Stomach (tissue), 19 donors: ENCODE measurements at places on chromosomes 5 and 9. TPM values are rescaled to one million over a fixed set of nuclear protein-coding genes. Genes with fewer than 3 reads are reported as not detected.

- peak overlapping the region; percentile 58 for H3K27ac ChIP-seq
- peak; percentile 76 for DNase-seq
- H3K4me1 ChIP-seq, result peaks cover 40% of the 10 kb centered on the region
- no peaks in the 10 kb centered on the region for H3K36me3 ChIP-seq
- peak overlapping the region; percentile 37 for H3K4me3 ChIP-seq
- no peaks in the 10 kb centered on the region for H3K27me3 ChIP-seq
Observed at GRCh38 chr9:121566481-121567465, 67.1 kb upstream of the GGTA1 start.

DNA sequence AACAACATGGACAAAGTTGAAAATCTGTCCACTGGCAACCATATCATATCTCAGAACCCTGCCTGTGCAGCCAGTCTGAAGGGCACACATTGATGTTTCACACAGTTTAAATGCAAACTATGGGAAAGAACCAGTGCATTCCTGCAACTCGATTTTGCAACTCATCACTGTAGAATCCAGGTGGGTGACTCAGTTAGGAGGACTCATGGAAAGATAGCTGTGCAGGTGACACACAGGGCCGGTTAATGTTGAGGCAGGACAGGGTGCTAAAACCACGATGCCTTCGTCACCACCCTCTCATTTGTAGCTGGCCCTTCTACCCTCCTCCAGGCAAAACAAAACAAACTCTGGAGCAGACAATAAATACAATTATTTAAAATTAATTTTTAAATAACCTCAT is 62.8 kb downstream of the TLE1 start:
- no peak overlapping the region for H3K27ac ChIP-seq
- peaks cover 13% of the 10 kb centered on the region for H3K36me3 ChIP-seq
- H3K4me3 ChIP-seq, result no peak overlapping the region
- no peaks in the 10 kb centered on the region for H3K27me3 ChIP-seq
- H3K4me1 ChIP-seq, result peaks cover 7% of the 10 kb centered on the region

- DNase-seq, result peak; percentile 79
- H3K27me3 ChIP-seq, result no peaks in the 10 kb centered on the region
- H3K4me3 ChIP-seq, result no peak overlapping the region
- peaks cover 67% of the 10 kb centered on the region for H3K4me1 ChIP-seq
- no peaks in the 10 kb centered on the region for H3K36me3 ChIP-seq
Observed at GRCh38 chr9:130450344-130451003, 5.7 kb downstream of the ASS1 start.

DNA sequence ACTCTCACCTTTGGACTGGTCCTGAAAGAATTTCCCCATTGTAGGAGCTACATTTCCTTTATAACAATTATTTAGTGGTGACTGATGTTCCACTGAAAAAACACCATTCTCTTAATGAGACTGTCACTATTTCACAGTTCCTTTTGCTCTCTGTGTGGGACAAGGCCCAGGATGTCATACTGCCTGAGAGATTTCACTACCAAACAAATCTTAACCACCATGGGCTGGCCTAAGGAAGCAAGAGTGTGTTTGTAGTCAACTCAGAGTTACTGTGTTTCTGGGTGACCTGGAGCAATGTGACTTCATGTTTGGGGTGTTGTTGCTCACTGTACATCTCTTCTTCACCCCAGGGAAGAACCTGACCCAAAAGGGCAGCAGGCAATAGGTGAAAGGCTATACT is 50.1 kb upstream of the ZNF608 start:
- no peak overlapping the region for H3K27ac ChIP-seq
- no peaks in the 10 kb centered on the region for H3K4me1 ChIP-seq
- no peak for DNase-seq
- no peaks in the 10 kb centered on the region for H3K27me3 ChIP-seq
- H3K4me3 ChIP-seq, result no peak overlapping the region
- no peaks in the 10 kb centered on the region for H3K36me3 ChIP-seq

- H3K4me3 ChIP-seq, result no peak overlapping the region
- DNase-seq, result no peak
- H3K36me3 ChIP-seq, result no peaks in the 10 kb centered on the region
- H3K27me3 ChIP-seq, result no peaks in the 10 kb centered on the region
Observed at GRCh38 chr5:131999441-132000240, 11.8 kb downstream of the ACSL6 start.

- no peaks in the 10 kb centered on the region for H3K36me3 ChIP-seq
- H3K27me3 ChIP-seq, result no peaks in the 10 kb centered on the region
- no peak overlapping the region for H3K4me3 ChIP-seq
- no peak for DNase-seq
- peaks cover 17% of the 10 kb centered on the region for H3K4me1 ChIP-seq
- H3K27ac ChIP-seq, result no peak overlapping the region
Observed at GRCh38 chr5:169649486-169649885, 12.4 kb downstream of the DOCK2 start.

- H3K4me3 ChIP-seq, result no peak overlapping the region
- no peaks in the 10 kb centered on the region for H3K27me3 ChIP-seq
- no peak overlapping the region for H3K27ac ChIP-seq
- DNase-seq, result no peak
- H3K36me3 ChIP-seq, result no peaks in the 10 kb centered on the region
- peaks cover 32% of the 10 kb centered on the region for H3K4me1 ChIP-seq
Observed at GRCh38 chr9:125767349-125767748, 20.2 kb downstream of the PBX3 start.

GRCh38 chr5:4896328-4896727 is 243.8 kb upstream of the ADAMTS16 start:
- no peak overlapping the region for H3K4me3 ChIP-seq
- H3K27ac ChIP-seq, result no peak overlapping the region
- H3K4me1 ChIP-seq, result no peaks in the 10 kb centered on the region
- H3K27me3 ChIP-seq, result peaks cover 6% of the 10 kb centered on the region

DNA sequence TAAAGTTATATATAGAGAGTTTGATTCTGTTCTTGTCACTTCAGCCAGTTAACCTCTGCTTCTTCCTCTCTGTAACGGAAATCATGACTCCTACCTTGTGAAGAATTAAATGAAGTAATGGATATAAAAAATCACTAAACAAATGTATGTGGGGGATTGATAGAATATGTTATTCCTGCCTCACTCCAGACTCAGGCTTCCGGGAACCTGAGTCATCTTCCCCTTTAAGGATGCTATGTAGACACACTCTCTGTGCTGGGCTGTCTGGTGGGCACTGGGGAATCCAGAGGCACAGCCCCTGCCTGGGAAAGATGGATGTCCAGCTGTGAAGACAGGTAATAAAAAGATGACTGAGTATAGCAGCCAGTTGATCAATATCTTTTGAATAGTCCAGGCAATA is 77.4 kb downstream of the ZNF618 start:
- H3K36me3 ChIP-seq, result no peaks in the 10 kb centered on the region
- no peaks in the 10 kb centered on the region for H3K27me3 ChIP-seq
- H3K4me3 ChIP-seq, result no peak overlapping the region
- H3K4me1 ChIP-seq, result peaks cover 10% of the 10 kb centered on the region
- DNase-seq, result no peak
- H3K27ac ChIP-seq, result no peak overlapping the region

- no peak overlapping the region for H3K27ac ChIP-seq
- DNase-seq, result peak; percentile 37
- H3K36me3 ChIP-seq, result no peaks in the 10 kb centered on the region
- H3K27me3 ChIP-seq, result no peaks in the 10 kb centered on the region
Observed at GRCh38 chr5:136080113-136080482, 51.3 kb downstream of the TGFBI start.

GRCh38 chr5:120298981-120299380 is 165.1 kb upstream of the PRR16 start:
- DNase-seq, result no peak
- H3K27me3 ChIP-seq, result no peaks in the 10 kb centered on the region
- H3K4me3 ChIP-seq, result no peak overlapping the region
- no peaks in the 10 kb centered on the region for H3K36me3 ChIP-seq
- no peaks in the 10 kb centered on the region for H3K4me1 ChIP-seq
- H3K27ac ChIP-seq, result no peak overlapping the region

DNA sequence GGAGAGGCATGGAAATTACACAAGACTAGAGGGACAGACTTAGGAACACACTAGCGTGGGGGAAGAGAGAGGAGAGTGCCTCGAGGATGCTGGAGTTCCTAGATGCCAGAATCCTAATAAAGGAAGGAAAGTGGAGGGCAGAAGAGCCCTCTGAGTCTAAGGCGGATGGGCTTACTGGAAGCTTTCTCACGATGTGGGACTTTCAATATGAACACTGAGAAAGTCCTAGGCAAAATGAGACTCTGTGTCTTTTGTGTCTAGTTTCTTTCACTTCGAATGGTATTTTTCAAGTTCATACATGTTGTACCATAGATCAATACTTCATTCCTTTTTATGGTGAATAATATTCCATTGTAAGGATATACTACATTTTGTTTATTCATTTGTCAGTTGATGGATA is 239.4 kb downstream of the NSG2 start:
- DNase-seq, result no peak
- no peak overlapping the region for H3K27ac ChIP-seq
- H3K4me1 ChIP-seq, result no peaks in the 10 kb centered on the region
- H3K27me3 ChIP-seq, result no peaks in the 10 kb centered on the region

DNA sequence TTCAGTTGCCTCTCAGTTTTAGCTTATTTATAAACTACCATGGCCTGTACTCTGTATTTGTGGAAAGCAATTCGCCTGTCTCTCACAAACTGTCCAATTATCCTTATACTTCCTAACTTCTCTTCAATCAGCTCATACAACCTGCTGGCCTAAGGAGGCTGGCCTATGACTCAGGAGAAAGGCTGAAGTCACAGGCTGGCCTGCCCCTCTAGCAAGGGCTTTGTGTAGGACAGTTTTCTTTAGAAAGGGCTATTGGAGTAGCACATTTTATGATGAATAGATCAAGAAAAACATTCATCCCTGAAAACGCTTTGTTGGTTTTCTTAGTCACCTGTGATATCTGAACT is 988.7 kb upstream of the ARRDC3 start:
- no peaks in the 10 kb centered on the region for H3K27me3 ChIP-seq
- no peaks in the 10 kb centered on the region for H3K4me1 ChIP-seq
- no peak overlapping the region for H3K4me3 ChIP-seq

- H3K36me3 ChIP-seq, result no peaks in the 10 kb centered on the region
- DNase-seq, result peak; percentile 62
- peak overlapping the region; percentile 100 for H3K27ac ChIP-seq
- no peaks in the 10 kb centered on the region for H3K27me3 ChIP-seq
Observed at GRCh38 chr9:91426123-91426745, 2.6 kb upstream of the NFIL3 start.

- H3K27me3 ChIP-seq, result no peaks in the 10 kb centered on the region
- H3K4me1 ChIP-seq, result no peaks in the 10 kb centered on the region
- no peak overlapping the region for H3K4me3 ChIP-seq
- DNase-seq, result peak; percentile 97
- H3K27ac ChIP-seq, result no peak overlapping the region
Observed at GRCh38 chr9:109817846-109818472, 38.0 kb downstream of the PALM2AKAP2 start.

DNA sequence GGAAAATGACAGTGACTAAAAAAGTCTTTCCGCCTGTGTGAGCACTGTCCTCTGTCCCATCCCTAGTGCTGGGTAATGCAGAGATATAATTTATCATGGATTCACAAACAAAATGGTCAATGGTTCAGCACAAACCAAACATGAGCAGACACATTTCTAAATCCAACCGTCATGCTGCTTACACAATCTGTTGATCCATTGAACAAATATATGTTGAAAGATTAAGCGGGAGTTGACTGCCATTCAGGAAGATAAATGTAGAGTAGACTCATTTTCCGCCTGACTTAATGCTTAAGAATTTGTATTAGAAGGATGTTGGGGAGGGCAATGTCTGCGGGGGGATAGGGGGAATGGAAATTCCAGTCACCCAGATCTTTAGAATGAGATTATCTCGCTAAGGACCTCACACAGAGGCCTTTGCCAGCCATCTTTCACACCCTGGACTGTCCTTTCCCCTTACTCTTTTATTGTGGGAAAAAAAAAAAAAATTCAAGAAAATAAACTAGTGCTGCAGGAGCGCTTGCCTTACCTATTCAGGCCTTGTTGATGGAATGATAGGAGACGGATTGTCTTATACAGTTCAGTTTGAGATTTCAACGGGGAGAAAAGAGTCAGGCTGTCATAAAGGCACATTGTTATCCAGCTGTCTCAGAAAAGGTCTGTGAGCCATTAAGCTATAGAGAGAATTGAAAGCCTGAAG is 153.7 kb downstream of the TLE1 start:
- H3K4me3 ChIP-seq, result no peak overlapping the region
- no peaks in the 10 kb centered on the region for H3K36me3 ChIP-seq
- H3K27me3 ChIP-seq, result no peaks in the 10 kb centered on the region
- peaks cover 11% of the 10 kb centered on the region for H3K4me1 ChIP-seq

DNA sequence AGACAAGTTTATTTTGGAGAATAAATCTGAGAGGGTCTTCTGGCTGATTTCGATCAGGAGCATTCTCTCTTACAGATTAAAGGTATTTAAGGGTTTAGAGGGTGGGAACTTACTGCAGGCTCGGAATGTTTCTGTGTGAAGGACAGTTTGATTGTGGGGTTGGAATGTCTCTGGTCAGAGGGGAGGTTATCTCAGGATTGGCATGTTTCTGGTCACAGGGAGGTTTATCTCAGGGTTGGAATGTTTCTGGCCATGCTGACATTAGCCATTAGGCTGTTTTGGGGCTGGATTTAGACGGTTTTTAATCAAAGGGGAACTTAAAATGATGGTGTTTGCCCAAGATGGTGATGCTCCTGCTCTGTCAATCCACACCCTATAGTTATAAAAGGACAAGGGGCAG is 95.2 kb downstream of the SLCO4C1 start:
- no peak overlapping the region for H3K27ac ChIP-seq
- no peak overlapping the region for H3K4me3 ChIP-seq
- no peaks in the 10 kb centered on the region for H3K36me3 ChIP-seq
- H3K27me3 ChIP-seq, result no peaks in the 10 kb centered on the region

DNA sequence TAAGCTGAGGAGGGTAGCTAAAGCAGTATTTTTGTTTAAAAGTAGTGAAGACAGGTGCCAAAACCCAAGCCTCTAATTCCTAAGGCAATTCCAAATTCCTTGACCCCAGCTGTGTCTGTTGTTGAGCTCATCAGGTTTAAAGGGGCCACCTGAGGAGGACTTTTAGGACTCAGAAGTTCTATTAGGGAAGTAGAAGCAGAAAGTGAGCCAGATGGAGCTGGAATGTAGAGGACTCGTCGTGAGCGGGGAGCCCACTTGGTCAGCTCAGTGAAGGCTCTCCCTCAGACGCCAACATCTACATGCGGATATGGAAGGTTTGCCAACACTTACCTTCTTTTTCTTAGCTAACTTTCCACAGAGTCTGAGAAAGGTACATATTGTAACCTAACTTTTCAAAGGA is 102.8 kb downstream of the PLPPR1 start:
- H3K4me3 ChIP-seq, result no peak overlapping the region
- no peaks in the 10 kb centered on the region for H3K27me3 ChIP-seq
- DNase-seq, result no peak
- H3K27ac ChIP-seq, result no peak overlapping the region
- no peaks in the 10 kb centered on the region for H3K4me1 ChIP-seq

- peaks cover 11% of the 10 kb centered on the region for H3K4me1 ChIP-seq
- H3K27ac ChIP-seq, result peak within 1 kb of the TSS; percentile 66
- no peaks in the 10 kb centered on the region for H3K27me3 ChIP-seq
- DNase-seq, result peak; percentile 68
- no peaks in the 10 kb centered on the region for H3K36me3 ChIP-seq
Observed at GRCh38 chr9:127778280-127779135, at the start of gene SH2D3C. SH2D3C (minus strand) TSS chr9:127778666; CDS start chr9:127778627, 39 bp downstream.

LCN6 gene
- total RNA-seq, result 12.5 TPM

ENTREP1 gene
- total RNA-seq, result 2.0 TPM

SH2D3C gene
- total RNA-seq, result not detected

C5 gene
- 5.8 TPM for total RNA-seq

C1QTNF3 gene
- 84.1 TPM for total RNA-seq

TLR4 gene
- total RNA-seq, result 11.2 TPM

NUTM2F gene
- not detected for total RNA-seq

ZNF189 gene
- 52.2 TPM for total RNA-seq

IL4 gene
- total RNA-seq, result not detected

MEF2C gene
- total RNA-seq, result 15.6 TPM

S1PR3 gene
- total RNA-seq, result 1.2 TPM

C8G gene
- total RNA-seq, result not detected

RNF180 gene
- 10.4 TPM for total RNA-seq

TEX48 gene
- total RNA-seq, result not detected

TRIM41 gene
- total RNA-seq, result 10.3 TPM
